ENCODE measurements at places on chromosomes 3 and 15.

DNA sequence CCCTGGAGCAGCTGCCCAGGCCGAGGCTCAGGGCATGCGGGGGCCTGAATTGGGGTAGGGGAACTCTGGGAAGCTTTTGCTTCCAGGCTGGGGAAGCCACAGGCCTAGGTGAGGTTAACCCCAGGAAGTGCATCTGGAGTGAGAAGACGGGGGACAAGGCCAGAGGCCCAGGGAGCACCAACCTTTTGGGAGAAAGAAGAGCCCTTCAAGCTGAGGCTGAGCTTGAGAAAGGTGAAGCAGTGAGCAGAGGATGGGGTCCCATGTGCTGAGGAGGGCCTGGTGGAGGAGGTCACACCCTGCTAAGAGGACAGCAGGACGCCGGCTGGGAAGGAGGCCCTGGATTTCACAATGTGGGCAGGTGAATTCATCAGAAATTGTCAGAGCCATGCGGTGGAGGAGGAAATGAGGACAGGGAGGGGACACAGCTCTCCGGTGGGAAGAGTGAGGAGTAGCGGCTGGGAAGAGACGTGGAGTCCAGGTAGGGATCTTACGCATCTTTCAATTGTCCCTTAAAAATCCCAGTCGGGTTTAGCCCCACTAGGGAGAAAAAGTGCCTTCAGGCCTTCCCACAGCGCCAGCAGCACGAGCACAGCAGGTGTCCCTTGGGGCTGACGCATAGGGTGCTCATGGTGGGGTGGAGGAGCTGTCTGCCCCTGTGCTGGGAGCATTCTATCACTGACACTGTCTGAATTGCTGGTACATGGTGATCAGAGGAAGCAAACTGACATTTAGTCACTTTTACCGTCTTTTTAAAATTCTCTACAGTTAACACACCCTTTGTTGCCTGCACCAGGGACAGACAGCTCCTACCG is 50.9 kb downstream of the HCN4 start:
- no peak for DNase-seq

DNA sequence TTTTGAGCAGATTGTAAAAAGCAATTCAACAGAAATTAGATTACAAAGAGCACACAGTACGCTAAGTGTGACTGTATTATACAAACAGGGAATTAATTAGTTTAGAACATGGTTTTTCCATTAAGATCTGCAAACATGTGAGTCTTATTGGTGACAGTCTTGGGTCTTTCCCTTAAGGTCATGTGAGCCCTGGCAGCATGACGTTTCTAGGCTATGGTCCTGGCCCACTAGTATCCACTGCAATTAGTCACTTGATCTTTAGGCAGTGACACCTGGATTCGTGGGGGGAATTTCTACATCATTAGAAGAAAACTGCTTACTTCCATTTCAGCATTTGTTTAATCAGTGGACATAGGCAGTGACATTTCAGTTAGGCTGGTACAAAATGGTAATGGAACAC is 360.2 kb upstream of the NR2F2 start:
- no peak for DNase-seq

DNA sequence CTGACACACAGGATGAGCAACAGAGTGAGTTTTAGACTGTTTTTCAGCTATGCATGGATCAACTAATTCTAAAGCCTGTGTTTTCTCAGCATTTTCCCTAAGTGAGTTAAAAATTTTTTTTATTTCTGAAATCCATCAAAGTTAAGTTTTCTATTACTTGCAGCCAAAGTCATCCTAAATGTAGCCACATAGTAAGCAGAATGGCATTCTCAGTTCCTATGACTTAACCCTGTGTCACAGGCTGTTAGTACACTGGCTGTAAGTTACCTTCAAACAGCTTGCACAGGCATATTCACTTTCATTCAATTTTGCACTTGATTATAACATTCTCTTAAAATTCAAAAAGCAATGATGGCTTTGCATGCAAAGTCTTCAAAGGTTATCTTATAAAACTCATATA is 368.2 kb downstream of the OCA2 start:
- DNase-seq: no peak

DNA sequence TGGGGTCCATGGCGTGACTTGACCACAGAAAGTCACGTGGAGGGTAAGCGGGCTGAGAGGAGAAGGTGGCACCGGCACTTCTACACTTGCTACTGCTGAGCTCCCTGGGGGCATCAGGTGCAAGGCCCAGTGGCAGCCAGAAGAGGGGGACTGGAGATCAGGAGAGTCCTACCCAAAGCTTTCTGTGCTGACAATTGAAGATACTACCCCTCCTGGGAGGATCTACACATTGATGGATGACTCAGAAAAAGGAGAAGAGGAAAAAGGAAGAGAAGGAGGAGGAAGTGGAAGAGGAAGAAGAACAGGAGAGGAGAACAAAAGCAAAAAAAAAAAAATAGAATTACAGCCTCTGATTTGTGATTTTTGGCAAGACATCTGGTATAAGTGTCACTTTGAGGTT is 41.2 kb downstream of the MYO5C start:
- DNase-seq: no peak

DNA sequence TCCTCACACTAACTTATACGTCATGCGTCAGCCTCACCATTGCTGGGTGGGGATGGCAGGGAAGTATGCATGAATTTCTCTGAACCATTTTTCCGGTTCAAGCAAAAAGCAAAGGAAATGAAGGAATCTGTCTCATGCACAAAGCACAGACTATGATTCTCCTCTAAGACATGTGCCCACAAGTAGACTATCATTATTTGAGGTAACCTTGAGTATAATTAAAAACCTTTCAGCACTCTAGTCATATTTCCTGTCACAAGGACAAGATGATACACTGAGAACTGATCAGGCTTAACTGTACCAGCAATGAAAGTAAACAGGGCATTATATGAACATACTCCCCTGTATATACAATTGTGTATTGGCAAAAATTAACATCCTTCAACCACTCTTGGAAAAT is 56.7 kb upstream of the TSC22D2 start:
- DNase-seq: no peak

GRCh38 chr3:70096376-70097066 is 97.0 kb downstream of the SAMMSON start:
- no peak for DNase-seq

- no peak for DNase-seq
Measured at GRCh38 chr3:113035387-113035982, 44.7 kb downstream of the GTPBP8 start.

DNA sequence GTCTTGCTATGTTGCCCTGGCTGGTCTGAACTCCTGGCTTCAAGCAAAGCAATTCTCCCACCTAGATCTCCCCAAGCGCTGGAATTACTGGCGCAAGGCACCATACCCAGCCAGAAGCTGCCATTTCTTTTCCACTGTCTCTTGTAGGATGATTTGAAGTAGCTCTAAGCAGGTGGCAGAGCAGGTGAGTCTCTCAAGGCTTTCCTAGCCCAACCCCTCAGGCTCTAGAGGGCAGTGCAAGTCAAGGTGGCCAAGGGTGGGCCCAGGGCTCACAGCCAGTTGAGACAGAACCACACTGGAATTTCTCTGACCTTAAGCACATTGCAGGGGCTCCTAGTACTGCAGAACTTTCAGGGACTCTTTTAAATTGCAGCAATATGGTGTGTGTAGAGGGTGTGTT is 15.6 kb upstream of the DAG1 start:
- DNase-seq: no peak

DNA sequence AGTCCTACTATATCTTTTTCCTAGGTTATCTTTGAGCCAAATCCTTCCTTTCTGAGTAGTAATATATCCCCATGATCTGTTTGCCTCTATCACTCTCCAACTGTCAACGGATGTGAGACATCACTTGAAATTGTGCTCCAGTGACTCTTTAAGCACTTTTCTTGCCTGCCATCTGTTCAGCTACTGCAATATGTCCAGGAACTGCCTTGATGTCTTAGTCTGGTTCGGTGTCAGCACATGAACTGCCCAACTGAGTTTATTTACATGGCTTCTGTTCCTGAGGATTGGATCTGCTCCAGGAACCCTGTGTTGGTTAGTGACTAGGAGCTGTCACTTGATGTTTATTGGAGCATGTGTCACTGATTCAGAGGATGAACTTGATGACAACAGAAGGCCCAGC is 116.5 kb downstream of the SLC9A9 start:
- DNase-seq: no peak

GRCh38 chr15:50590288-50590687 is 43.8 kb upstream of the USP50 start:
- DNase-seq: no peak

- DNase-seq: no peak
Measured at GRCh38 chr3:126064627-126065258, 19.2 kb downstream of the SLC41A3 start.

GRCh38 chr3:128794770-128795649 is 69.0 kb downstream of the RAB7A start:
- peak; percentile 60 for DNase-seq

DNA sequence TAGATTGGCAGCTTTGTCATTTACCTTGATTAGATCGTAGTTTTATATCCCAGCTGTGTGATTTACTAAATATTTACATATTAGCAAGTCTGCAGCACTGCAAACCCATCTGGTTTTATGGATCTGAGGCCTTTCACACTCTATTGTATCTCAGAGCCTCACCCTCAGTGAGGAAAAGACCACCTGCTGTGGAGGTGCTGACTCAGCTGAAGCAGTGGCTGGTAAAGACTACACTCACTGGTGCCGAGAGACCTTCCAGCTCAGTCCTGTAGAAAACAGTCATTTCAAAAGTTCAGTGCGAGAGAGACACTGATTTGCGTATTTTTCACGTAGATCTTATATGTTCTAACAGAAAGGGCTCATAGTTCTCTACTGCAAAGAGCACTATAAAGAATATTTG is 307.8 kb upstream of the TPM1 start:
- DNase-seq: no peak

GRCh38 chr3:51559961-51560360 is 21.4 kb downstream of the RAD54L2 start:
- DNase-seq: no peak

DNA sequence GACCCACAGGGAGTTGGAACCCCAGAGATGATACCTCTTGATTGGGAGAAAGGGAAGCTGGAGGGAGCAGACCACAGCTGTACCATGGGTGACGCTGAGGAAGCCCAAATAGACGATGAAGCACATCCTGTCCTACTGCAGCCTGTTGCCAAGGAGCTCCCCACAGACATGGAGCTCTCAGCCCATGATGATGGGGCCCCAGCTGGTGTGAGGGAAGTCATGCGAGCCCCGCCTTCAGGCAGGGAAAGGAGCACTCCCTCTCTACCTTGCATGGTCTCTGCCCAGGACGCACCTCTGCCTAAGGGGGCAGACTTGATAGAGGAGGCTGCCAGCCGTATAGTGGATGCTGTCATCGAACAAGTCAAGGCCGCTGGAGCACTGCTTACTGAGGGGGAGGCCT is 201.1 kb downstream of the AKAP13 start:
- no peak for DNase-seq

DNA sequence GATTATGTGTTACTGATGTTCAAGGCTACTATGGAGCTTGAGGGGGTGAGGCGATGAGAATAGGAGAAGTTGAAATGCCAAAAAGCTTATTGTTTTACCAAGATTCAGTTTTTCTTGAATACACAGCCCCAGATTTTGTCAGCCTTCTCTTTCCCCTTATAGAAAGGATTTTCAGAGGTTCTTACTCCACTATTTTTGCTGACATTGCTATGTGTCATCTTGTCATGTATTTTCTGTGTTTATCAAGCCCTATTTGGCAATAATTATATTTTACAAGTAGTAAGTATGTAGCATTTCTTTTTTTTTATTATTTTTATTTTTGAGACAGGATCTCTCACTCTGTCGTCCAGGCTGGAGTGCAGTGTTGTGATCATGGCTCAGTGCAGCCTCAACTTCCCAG is 133.1 kb downstream of the ATG7 start:
- DNase-seq: no peak

- DNase-seq: no peak
Measured at GRCh38 chr3:185924375-185924774, 13.4 kb downstream of the TRA2B start.

DNA sequence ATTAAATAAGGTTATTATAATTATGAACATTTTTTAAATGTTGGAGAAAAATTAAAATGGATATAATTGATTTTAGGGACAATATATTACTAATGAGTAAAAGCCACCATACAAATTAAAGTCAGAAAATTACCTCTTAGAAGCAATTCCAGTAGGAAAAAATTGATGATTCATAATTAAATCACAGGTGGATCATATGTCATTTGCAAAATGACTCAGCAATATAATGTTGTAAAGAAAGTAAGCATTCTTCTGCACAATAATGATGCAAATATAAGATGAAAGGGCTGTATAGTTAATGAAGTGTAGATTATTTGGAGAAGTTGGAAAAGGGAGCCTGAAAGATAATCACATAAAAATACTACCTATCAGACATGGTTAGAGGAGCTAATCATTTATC is 25.8 kb downstream of the ZPLD1 start:
- DNase-seq: no peak

DNA sequence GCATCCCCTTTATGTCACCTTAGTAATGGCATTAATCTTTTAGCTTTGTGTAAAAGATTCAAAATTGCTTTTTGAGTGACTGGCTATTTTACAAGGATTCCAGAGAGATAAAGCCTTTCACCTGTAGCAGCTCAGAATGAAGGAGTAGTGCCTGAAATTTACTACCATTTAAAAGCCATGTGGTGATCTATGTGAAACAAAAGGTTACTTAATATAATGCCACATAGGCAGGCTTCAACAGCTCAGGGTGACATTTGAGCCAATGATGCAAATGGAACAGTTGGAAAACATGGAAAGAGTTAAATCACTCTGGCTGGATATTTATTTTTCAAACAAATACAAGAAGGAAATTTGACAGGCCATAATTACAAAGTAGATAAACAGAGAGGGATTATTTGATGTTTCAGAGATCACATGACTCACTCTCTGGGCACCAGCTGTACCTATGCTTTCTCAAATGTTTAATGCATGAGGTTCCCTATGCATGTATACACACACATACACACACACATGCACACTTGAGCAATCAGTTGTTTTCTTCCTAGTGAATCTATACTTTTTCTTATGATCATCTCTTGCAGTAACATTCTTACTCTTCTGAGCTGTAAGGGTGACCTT is 171.5 kb downstream of the ZMAT3 start:
- no peak for DNase-seq

- DNase-seq: no peak
Measured at GRCh38 chr3:88142094-88142624, 7.6 kb upstream of the C3orf38 start.

DNA sequence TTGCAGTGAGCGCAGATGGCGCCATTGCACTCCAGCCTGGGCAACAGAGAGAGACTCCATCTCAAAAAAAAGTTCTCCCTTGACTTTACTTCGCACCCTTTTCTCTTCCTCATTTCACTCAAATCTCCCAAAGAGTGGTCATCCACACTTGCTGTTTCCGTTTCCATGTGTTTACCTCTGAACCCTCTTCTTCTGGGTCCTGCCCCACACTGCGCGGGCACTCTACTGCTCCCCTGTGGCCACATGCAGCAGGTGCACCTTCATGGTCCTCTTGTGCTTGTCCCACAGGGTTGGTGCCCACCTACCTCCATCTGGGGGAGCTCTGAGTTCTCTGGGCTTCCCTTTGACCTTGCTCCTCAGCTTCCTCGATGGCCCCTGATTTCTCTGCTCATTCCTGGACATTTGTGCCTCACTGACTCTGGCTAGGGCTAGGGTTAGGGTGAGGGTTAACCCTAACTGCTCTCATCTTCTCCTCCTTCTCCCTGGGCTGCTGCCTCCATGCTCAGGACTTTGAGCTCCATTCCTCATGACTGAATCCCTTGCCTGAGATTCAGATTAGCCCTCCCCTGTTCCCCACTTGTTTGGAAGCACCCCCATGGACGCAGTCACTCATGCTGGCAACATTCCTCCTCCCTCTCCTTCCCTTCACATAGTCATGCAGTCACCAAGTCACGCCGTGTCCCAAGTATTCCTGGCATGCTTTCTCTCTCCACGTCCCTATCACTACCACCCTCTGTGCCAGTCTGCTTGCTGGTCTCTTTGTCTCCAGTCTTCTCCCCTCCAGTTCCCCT is 26.6 kb upstream of the KY start:
- DNase-seq: no peak
